ENCODE measurements at places on chromosomes 12 and 14.
A peak's percentile ranks its signal among the peaks of the same experiment; 100 is the strongest.

GRCh38 chr14:97379091-97379531, 581.9 kb downstream of the VRK1 start:
- peak; percentile 36 for DNase-seq

GRCh38 chr12:110689281-110690126, 589 bp upstream of the HVCN1 start:
- DNase-seq, result peak; percentile 42

- no peak for DNase-seq
Measured at GRCh38 chr14:92450351-92451070, 63.1 kb upstream of the RIN3 start.

GRCh38 chr12:108459149-108459548, 55.9 kb upstream of the FICD start:
- no peak for DNase-seq

- no peak for DNase-seq
Measured at GRCh38 chr14:68558096-68558495, 234.8 kb downstream of the ZFP36L1 start.

GRCh38 chr12:22415342-22416309, 81.1 kb upstream of the ST8SIA1 start:
- DNase-seq, result no peak

GRCh38 chr12:46406352-46407027, 33.9 kb upstream of the SLC38A2 start:
- no peak for DNase-seq

GRCh38 chr12:108622921-108623514, 10.7 kb downstream of the SELPLG start:
- no peak for DNase-seq
